ENCODE measurements at places on chromosomes 2 and 18. TPM values are rescaled to one million over a fixed set of nuclear protein-coding genes. Genes with fewer than 3 reads are reported as not detected.

Gene IL36G
- not detected for total RNA-seq

Gene SIX3
- total RNA-seq: 0.10 TPM

Gene OTX1
- not detected for total RNA-seq

Gene SLC5A7
- total RNA-seq: not detected

Gene BAZ2B
- 8.5 TPM for total RNA-seq

Gene LYPD6
- not detected for total RNA-seq

Gene NGEF
- not detected for total RNA-seq

Gene SPP2
- not detected for total RNA-seq

Gene SEMA4F
- total RNA-seq: 6.4 TPM

Gene SIX2
- total RNA-seq: not detected

Gene GPAT2
- total RNA-seq: 4.5 TPM

Gene IL36B
- not detected for total RNA-seq

Gene CXCR2
- total RNA-seq: 0.50 TPM

Gene CGREF1
- 0.61 TPM for total RNA-seq

Gene TUBA3E
- total RNA-seq: not detected

Gene KATNAL2
- 0.34 TPM for total RNA-seq

Gene SERPINB4
- not detected for total RNA-seq

Gene DYNAP
- not detected for total RNA-seq

Gene CHRNG
- total RNA-seq: not detected

Gene SNORC
- 2.2 TPM for total RNA-seq

Gene B4GALT6
- 1.0 TPM for total RNA-seq

Gene GLI2
- total RNA-seq: 1.9 TPM

Gene MC2R
- total RNA-seq: not detected

Gene POTEC
- total RNA-seq: not detected

Gene RAD51AP2
- total RNA-seq: not detected

Gene SALL3
- total RNA-seq: not detected

Gene GALR1
- not detected for total RNA-seq

Gene ABHD3
- 54.0 TPM for total RNA-seq

Gene TUBA4B
- total RNA-seq: not detected

Gene EHD3
- 0.21 TPM for total RNA-seq

Data from activated CD8-positive, alpha-beta T cell treated with anti-CD3 and anti-CD28 coated beads, Interleukin-2, amount 10 ng/mL, durations not matched to agents 7 days and 5 days (primary cell).